ENCODE measurements at places on chromosomes 16 and 17.

DNA sequence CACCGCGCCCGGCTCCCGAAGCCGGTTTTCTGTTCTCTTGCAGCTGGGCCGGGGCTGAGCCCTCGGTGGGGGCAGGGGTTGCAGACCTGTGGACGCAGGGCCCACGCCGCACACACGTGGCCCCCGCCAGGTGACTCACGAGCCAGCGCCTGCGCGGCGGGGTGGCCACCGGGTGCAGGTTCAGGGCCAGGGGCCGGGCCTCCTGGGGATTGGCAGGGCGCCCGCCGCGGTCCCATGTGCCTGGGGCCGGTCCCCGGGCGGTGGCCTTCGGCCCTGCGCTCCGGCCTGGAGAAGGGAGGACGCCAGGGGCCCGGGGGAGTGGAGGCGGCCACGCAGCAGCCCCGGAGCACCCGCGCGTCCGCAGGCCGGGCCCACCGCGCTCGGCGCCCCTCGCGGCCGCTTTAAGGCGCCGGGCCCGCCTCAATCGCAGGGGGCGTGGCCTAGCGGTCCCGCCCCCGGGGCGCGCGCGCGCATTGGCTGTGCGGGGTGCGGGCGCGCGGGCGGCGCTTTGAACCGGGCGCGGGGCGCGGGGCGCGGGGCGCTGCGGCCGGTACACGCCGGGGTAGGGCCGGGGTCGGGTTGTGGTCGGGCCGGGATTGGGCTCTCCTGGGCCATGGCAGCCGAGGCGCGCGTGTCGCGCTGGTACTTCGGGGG, at the start of gene SLC25A10:
TSS of gene SLC25A10 (plus strand) at position 471 of the 654 bp plus-strand sequence. CDS start at position 614, 143 bp downstream.
- DNase-seq: peak; percentile 68

GRCh38 chr17:61614219-61614618, 23.2 kb upstream of the NACA2 start:
- no peak for DNase-seq

GRCh38 chr17:35943537-35943936, at the start of gene LYZL6:
Gene LYZL6, minus strand, starts transcription at chr17:35943713. Its CDS starts 4,357 bp downstream, at chr17:35939356.
- DNase-seq: no peak

GRCh38 chr16:86806838-86807351, 228.5 kb downstream of the FOXL1 start:
- DNase-seq: no peak

DNA sequence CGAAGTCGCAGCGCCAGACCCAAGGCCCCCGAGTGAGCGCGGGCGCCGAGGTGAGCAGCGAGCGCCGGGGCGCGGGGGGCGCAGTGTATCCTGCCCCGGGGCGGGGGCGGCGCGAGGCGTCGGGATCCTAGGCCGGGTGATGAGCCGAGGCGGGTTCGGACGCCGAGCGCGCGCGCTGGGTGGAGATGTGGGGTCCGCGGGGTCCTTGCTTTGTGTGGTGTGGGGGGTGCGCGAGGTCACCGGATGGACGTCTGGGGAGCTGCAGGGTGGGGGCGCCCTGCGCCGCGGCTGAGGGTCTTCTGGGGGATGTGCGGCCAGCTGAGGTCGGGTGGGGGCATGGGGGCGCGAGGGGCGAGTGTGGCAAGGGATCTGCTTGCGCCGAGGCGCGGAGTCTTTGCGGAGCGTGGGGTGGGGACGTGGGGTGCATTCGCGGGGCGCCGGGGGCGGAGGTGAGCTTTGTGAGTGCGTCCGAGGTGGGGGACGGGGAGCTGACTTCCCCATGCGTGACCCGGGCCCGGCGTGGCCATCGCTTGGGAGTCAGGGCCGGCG, 560 bp downstream of the RAI1 start:
- DNase-seq: no peak

GRCh38 chr16:23074423-23074822, 74.8 kb downstream of the USP31 start:
- DNase-seq: no peak

- DNase-seq: peak; percentile 30
Observed at GRCh38 chr16:85056211-85056748, 28.7 kb downstream of the KIAA0513 start.

DNA sequence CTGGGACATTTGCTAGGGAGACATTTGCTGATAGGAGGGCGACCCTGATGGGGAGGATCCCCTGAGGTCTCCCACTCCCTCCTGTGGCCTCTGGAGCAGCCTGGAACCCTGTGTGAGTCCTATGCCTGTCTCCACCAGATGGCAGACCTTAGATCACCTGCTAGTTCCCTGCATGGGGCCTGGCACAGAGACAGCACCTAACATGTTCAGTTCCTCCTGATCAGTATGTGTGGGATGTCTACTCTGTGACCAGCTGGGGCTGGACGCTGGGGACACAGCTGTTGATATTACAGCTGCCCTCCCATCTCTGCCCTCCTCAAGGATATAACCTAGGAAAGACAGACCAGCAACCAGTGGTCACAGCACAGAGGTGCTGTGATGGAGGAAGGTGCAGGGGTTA, 1.1 kb upstream of the ADCY7 start:
- no peak for DNase-seq

DNA sequence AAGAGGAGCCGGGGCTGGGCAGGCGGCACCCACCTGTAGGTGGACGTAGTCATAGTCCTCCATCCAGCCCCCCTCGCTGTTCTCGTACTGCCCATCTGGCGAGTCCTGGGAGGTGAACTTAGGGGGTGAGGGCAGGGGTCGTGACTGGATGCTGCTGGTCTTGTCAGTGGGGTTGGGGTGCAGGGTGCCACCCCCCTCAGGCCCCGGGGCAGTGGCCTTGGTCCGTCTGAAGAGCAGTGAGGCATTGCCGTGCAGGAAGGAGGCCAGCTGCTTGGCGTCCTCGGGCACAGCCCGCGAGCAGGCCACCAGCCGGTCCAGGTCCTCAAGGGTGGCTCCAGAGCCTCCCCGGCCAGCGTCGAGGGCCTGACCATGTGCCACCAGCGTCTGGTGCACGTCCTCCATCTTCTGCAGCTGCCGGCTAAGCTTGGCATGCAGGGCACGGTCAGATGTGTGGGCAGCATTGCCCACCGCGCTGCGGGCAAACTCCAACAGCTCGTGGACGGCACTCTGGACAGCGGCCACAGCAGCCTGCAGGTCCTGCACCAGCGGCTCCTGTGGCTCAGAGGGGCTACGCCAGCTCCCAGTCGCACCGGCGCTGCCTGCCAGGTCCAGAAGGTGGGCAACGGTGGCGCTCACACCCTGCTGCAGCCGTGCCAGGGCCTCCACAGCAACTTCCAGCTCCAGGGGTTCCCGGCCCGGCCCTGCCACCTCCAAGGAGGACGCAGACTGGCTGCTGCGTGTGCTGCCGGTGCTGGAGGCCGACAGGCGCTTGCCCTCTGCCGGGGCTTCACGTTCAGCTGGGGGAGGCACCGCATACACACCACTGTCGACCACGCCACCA, 16.3 kb downstream of the CTRB1 start:
- no peak for DNase-seq

DNA sequence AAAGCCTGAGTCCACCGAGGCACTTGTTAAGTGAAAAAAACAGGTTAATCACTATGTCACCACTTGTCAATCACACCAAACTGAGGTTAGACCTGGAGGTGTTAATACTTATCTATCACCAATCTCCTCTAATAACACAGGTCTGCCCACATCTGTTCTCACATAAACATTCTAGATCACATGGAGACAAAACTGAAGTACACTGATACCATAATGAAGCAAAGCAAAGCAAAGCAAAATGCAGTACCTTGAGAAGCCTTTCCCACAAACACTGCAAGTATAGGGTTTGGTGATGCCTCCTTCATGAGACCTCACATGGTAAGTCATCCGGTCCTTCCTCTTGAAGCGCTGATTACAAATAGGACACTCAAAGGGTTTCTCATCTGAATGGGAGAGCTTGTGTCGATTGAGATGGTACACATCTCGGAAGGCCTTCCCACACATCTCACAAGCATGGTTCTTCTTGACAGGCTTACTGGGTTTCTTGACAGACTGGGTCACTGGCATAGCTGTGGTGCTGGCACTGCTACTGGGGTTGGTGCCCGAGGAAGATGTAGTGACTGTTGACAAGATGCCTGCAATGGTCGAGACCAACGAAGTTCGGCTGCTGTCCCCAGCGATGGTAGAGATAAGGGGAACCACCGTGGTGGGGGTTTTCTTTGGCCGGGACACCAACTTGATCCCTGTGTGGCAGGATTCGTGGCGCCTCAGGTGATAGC, 5.4 kb downstream of the VEZF1 start:
- DNase-seq: no peak

DNA sequence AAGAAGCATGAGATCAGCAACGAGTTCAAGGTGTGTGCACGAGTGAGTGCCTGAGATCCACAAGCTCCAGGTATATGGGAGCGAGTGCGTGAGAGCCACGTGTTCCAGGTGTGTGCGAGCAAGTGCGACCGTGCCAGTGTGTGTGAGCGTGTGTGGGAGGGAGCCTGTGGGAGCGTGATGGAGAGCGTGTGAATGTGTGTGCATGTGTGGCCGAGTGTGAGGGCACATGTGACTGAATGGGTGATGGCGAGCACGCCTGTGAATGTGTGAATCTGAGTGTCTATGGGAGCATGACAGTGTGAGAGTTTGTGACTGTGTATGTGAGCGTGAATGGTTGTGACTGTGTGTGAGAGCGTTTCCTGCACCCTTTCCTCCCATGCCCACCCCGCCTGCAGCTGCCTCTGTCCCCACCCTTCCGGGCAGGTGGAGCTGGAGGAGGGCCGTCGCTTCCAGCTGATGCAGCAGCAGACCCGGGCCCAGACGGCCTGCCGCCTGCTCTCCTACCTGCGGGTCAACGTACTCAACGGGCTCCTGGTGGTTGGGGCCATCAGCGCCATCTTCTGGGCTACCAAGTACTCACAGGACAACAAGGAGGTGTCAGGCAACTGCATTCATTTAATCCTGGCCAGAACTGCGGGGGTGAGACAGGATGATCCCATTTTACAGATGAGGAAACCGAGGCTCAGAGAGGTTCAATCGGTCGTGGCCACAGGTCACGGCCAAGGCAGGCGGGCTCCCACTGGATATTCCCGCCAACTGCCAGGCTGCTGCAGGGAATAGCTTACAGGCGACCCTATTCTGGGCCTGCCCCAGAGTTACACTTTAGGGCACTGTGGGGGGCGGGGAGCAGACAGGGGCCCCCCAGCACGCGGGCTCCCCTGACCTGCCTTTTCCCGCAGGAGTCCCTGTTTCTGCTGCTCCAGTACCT, 3.7 kb downstream of the TMC8 start:
- peak; percentile 36 for DNase-seq

DNA sequence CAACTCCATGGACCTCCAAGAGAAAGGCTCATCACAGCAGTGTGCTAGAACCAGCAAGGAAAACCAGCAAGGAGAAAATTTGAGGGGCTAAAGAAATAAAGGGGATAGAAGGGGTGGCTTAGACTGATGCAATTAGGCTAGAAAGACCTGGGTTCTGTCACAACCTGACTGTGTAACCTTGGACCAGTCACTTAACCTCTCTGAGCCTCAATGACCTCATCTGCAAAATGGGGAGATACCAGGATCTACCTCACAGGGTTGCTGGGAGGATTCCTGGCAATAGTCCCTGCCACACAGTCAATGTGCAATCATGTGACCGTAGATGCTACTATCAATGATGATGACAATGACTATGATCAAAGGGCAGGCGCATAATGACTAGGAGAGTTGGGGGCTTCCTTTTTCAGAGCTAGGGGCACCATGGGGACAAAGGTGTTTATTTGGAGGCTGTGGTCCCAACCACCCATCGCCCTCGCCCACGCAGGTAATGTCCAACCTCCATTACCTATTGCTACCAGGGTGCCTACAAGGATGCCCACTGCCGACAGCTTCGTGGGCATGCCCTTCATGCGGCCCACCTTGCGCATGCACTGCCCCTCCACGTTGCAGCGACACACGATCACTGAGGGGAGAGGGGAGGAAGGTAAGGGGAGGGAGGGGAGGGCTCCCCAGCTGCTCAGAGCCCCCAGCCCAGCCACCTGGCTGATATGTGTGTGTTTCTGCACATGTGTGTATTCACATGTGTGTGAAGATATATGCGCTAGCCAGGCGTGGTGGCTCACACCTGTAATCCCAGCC, 9.7 kb downstream of the CDH16 start:
- no peak for DNase-seq

- DNase-seq: no peak
Observed at GRCh38 chr16:4415538-4416199, 727 bp downstream of the CORO7 start.

DNA sequence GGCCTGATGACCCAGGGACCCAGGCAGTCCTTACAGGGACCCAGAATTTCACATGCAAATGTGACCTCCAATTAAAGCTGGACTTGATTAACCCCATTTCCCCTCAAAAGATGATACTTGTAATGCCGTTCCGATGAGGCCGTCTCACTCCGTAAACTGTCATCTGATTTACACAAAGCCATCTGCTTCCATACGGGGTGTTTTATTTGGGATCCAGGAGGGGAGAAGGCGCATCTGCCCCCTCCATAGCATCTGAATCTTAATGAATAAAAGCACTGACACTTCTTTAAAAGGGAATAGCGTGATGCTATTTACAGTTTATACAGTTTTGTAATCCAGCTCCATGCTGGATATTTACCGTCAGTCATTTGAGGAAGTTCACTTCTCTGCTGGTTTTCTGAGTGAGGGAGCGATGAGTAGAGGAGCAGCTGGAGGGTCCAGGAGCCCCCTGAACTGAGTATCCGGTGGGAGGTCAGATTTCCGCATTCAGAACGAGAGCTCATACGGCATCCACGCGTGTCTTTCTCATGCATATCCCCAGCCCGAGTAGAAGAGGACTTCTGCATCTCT, 452.7 kb downstream of the WWOX start:
- no peak for DNase-seq

- no peak for DNase-seq
Observed at GRCh38 chr17:36773039-36773438, 164.2 kb upstream of the LHX1 start.

DNA sequence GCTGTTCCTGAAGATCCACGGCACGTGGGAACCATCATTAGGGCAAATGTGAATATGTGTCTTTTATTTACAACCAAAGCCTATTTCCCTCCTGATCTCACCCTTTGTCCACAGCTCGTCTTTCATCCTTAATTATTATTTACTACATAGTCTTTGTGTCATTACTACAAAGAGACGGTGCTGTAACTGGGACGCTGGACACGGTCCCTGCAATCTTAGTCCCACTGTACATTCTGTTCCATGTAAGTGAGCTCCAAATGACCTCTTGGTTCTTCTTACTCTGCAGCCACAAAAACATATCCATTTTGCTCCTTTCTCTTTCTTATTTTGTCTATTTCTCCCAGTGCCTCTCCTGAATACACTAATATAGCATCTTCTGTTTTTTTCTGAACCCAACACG, 12.7 kb upstream of the KRT23 start:
- no peak for DNase-seq

DNA sequence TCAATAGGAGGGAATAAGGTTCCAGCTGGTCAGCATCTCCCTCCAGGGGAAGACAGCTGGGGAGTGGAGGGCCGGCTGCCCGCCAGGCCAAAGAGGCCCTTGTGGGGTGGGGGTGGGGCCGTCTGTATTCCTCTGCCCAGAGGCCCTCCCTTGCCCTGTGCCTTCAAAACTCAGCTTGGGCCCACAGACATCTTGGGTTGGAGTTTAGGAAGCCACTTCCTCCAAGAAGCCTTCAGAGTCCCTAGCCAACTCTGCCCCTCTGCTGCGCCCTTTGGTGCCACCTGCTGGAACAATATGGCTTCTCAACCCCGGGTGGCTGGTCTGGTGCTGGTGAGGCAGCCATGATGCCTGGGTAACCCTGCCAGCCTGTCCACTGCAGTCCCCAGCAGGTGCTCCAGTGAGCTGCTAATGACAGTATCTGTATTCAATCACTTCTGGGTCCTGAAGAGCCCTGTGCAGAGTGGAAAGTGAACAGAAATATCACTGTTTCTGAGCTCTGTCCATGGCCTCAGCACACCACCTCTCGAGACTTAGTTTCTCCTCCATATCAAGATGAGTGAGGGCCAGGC, 16.7 kb downstream of the HSD11B2 start:
- DNase-seq: peak; percentile 75

GRCh38 chr16:87698241-87698640, 67.5 kb downstream of the KLHDC4 start:
- no peak for DNase-seq

Measured in fibroblast of pulmonary artery (primary cell).